ENCODE measurements at places on chromosomes 3 and 15.

DNA sequence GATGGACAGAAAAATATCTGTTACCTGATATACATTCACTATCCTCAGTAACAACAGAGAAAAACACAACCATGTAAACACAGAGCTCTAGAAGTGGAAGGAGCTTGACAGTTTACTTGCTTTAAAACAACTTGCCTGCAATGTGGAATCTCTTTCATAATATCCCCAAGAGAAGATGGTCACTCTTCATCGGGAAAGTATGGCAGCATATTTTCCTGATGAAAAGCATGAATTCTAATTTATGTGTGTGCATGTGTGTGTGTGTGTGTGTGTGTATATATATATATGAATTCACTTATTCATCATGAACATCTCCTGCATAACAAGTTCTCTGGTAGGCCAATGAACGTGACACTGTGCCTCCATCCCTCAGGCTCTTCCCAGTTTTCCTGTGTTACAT, 81.2 kb downstream of the EFL1 start:
- no peak for DNase-seq

DNA sequence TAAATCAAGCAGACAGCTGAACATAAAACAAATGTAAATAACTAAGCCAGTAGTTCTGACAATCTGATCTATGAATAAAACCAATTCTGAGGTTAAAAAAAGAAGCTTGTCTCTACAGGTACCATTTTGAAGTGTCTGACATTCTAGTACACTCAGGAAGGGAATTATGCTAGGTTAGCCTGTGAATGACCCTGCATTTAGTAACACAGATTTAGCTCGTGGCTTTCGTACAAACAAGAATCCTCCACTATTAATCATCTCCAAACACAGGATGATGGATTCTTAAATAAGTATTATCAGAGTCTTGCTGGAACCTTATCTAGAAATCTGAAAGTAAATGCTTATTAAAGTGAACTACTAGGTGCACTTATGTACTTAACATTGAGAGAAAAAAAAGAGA, 1120.1 kb downstream of the ROBO1 start:
- no peak for DNase-seq

GRCh38 chr15:60591496-60592370, 112.8 kb upstream of the ICE2 start:
- DNase-seq: peak; percentile 24

GRCh38 chr15:95262866-95263564, 1031.7 kb downstream of the MCTP2 start:
- DNase-seq: no peak

GRCh38 chr15:92885224-92886041, 14.7 kb upstream of the CHD2 start:
- no peak for DNase-seq

DNA sequence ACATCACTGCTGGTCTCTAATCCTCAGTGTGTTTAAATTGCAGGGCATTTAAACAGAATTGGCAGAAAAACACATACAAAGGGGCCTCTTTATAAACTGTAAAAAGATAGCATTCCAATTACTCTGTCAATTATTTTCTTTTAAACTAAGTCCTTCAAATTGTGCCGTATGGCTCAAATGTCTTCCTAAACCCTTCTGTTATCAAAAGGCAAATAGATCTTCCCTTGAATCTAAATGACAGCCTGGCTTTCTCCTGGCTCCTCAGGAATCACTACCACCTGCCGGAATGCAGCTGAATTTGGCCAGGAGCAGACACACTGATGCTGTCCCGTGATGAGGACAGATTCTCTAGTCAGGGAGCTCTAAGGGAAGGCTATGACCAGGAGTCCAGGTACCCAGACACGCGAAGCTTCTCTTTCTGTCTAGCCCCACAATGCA, 85.6 kb downstream of the IGF2BP2 start:
- DNase-seq: no peak

DNA sequence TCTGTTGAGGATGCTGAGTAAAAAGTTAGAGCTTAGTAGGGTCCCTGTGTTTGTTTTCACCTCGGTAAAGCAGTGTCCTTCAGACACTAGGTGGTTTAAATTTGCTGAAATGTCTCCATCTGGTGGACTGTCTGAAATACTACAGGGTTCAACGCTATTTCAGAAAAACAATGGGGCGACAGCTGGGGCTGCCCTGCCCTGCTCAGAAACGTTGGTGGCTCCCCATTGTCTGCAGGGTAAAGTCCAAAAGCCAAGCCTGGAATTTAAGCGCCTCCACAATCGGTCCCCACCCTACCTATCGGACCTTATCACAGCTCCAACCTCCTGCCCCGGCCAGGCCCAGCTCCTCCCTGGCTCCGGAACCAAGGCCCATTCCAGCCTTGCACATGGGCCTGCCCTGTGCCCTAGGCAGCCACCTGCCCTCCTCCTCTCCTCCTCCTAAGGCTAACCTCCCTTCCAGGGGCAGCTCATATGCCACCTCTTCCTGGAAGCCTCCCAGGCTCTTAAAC, 4.3 kb upstream of the TSEN2 start:
- peak; percentile 51 for DNase-seq

DNA sequence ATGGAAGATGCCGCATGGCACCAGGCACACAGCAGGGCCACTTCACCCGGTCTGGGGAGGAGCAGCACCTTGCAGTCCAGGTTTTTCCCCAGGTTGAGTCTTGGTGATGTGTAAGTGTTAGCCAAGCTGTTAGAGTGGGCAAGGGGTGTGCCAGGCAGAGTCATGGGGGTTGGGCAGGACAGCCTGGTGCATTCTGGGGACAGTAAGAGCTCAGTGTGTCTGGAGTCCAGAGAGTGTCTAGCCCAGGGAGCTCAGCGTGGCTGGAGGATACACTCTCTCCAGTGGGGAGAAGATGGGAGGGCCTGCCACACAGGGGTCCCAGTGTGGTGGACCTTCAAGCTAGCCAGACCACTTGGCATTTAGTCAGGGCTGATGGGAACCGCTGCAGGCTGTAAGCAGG, 87.4 kb downstream of the AAGAB start:
- DNase-seq: no peak

DNA sequence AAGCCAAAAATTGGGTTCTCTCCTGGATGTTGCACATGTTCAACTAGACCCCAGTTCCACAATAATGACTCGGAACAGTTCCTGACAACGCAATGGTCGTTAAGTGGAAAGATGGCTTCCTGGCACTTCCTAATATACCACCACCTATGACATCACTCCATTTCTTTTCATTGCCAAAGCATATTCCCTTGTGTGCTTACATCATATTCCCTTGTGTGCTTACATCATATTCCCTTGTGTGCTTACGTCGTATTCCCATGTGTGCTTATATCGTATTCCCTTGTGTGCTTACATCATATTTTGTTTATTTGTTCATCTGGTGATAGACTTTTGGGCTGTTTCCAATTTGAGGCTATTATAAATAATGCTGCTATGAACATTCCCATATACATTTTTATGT, 39.2 kb downstream of the TFRC start:
- no peak for DNase-seq

- DNase-seq: no peak
Measured at GRCh38 chr3:24578951-24579421, 84.3 kb upstream of the THRB start.

DNA sequence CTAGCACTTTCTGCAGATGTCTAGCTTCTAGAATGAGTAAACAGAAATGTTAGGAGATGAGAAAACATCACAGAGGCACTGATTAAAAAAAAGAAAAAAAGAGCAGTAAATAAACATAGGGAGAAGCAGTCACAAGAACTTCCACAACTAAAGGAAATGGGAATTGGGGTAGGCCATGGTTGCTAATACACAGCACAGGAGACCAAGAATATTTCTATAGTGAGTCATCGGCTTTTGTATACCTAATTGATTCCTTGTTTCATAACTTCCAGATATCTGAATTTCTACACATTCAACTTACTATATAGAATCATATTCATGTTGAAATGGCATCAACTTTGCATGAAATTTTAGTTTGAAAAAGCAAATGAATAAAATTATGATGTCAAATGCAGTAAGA, 47.3 kb upstream of the TCF12 start:
- no peak for DNase-seq

DNA sequence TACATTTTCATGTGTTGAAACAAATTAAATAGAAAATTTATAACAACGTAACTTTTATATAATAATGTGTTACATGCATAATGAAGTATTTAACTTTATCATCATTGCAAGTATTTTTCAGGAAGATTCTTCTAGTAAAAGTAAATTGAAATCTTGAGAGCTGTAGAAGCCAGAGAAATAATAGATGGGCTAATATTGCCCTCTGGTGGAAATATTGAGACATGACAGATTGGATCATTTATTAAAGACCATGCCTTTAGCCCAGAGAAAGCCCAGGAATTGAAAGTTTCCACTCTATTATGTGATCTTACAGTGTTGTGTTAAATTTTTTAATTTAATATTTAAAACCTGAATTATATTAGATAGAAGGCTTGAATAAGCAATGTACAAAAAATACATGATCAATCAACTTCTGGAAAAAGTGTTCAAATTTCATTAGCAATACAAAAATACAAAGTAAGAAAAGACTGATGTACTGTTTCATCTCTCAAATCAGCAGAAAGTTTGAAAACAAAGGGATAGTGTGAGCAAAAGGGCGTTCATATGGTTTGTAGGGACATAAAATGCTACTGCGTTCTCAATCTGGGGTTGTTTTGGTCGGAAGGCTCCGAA, 52.7 kb upstream of the SPTSSB start:
- DNase-seq: peak; percentile 22

- no peak for DNase-seq
Measured at GRCh38 chr3:188706599-188706998, 465.2 kb upstream of the TPRG1 start.

DNA sequence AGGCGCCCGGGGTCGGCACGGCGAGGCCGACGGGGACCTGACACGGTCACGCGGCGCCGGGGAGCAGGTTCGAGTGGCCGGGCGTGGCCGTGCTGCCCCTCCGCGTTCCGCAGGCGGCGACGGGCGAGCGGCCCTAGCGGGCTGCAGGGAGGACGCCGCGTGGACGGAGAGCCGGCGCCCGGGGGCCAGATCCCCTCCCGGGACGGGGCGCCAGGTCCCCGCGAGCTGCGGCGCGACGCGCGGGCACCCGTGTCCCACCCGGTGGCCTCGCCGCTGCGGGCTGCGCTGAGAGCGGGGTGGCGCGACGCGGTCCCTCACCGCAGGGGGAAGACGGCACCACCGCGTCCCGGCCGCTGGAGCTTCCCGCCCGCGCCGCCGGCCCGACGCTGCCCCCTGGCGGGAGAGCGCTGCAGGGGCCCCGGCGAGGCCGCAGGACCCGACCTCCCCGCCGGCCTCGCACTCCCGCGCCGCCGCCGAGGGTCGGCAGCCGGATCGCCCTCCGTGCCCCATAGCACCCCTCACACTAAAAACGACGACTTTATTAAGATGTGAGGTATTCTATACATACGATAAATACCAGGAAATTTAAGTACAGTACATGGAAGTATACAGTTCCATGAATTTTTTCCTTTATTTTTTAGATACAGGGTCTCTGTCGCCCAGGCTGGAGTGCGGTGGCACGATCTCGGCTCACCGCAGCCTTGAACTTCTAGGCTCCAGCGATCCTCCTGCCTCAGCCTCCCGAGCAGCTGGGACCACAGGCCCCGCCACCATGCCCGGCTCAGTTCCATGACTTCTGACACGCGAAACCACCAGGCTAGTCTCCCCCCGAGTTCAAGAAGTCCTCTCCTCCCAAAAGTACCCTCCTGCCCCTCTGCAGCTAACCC, 1.3 kb upstream of the PIGZ start:
- peak; percentile 55 for DNase-seq

DNA sequence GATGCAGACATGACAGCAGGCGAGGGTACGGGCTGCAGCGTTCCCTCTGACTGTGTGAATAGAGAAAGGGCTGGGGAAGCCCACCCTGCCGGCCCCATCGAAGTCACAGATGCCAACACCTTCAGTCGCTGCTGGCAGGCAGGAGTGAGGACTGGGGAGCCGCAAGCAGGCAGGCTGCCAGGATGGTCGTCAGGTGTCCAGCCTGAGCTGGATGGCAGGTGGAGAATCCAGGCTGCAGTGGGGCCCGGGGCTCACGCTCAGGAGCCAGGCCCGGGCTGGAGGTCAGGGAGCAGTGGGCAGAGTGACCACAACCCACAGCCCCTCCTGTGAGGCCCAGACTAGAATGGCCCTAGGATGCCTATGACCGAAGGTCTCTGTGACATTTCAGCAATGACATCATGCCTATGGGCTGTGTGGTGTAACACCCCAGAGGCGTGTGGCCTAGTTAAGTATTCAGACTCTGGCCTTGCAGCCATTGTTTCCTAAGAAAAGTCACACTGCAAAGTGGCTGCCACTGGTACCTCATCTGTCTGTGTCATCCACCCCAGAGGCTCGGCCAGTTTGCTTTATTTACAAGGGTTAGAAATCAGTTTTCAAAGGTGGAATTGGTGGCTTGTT, 15.7 kb downstream of the PRR23E start:
- DNase-seq: no peak

GRCh38 chr3:129068291-129068886, 7.8 kb downstream of the GP9 start:
- no peak for DNase-seq

DNA sequence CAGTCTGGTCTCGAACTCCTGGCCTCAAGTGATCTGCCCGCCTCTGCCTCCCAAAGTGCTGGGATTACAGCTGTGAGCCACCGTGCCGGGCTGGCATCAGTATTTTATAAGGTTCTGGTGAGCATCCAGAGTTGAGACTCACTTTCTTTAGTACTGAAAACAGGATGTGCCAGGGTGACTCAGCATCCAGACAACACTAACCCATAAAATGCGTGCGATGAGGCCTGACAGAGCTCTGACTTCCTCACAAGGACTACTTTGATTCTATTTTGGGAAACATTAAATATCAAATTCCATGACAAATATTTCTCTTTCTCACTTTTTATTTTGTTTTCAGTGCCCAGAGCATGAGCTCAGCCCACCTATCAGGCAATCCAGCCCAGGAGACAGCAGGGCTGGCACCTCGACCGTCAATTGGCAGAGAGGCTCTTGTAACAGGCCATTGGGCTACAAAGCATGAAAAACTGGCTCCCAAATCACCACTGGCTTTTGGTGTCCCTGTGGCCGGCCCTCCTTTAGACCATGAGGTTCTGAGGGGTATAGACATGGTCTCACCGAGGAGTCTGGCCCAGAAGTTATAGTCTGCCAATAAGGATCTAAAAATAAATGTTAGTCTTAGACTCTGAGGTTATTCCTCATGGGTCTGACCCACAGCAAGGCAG, 75.0 kb downstream of the FEM1B start:
- DNase-seq: peak; percentile 14

DNA sequence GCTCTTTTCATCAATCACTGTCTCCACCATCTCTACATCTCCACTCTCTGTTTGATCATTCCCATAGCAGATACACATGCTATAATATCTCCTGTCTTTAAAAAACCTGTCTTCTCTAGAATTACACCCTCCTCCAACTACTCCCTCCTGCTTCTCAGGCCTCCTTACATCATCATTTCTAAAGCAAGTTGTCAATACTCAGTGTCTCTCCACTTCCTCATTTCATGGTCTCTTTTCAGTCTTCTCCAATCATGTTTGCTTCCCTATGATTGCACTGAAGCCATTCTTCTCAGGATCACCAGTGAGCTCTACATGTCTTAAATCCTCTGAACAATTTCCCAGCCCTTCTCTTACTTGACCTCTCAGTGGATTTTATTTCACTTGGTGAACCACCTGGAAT, 87.0 kb upstream of the ZNF280D start:
- no peak for DNase-seq

- DNase-seq: no peak
Measured at GRCh38 chr3:52754373-52754772, 16.4 kb downstream of the NEK4 start.
